Esophagus mucosa (tissue), 1 donor: ENCODE measurements at places on chromosomes 3 and 15. TPM values are rescaled to one million over a fixed set of nuclear protein-coding genes. Genes with fewer than 3 reads are reported as not detected.

- no peak for ATAC-seq
Measured at GRCh38 chr3:115148142-115148790, 1.2 kb upstream of the ZBTB20 start.

GRCh38 chr3:15815696-15816095 lies 17.9 kb upstream of the ANKRD28 start:
- ATAC-seq: peak; percentile 65

DNA sequence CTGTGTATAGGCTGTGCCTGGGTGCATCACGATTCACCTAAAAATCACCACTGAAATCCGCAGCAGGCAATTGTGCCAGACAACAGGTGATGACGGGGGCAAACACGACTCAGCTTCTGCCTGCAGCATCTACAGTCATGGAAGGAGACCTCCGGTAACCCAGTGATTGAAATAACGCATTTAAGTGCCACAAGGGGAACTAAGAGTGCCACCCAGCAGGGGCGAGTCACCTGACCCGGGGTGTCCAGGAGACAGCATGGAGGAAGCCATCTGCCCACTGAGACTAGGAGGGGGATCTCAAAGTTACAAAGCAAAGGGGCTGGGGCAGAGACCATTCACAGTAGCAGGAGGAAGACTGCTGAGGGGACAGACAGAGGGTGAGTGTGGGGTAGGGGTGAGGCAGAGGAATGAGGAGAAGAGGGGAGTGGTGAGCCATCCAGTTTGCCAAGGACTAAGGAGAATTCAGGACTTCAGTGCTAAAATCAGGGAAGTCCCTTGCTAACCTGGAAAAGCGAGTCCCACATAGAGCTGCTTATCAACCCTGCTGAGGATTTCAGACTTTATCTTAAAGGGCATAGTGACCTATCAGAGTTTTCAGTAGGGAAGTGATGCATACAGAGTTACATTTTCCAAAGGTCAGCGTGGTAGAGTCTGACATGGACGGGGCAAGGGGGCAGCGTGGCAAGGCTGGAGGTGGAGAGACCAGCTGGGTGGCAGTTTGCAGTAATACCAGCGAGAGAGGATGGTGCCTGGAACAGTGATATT lies 256.7 kb upstream of the HES1 start:
- no peak for ATAC-seq

- ATAC-seq: no peak
Measured at GRCh38 chr15:44394062-44394461, 33.4 kb upstream of the CTDSPL2 start.

The SH3BP5 gene
- 9.3 TPM for total RNA-seq

The CYP11A1 gene
- total RNA-seq: 3.2 TPM
